ENCODE measurements at places on chromosomes 6 and 20.

DNA sequence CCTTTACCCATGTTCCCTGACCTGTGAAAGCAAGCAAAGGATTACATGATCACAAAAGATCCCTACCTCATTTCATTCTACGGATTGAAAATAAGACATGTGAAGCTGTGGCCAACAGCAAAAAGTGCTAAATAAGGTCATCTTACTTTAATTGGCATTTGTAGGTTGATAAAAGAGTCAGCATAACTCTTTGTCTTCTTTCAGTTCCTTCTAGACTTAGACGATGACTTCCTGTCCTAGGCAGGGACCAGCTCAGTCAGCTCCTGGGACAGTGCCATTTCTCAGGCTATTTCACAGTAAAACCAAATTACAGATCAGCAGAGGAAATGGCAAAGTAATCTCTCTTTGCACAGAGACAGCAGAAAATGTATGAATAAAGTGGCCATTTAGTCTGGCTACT lies 480.7 kb downstream of the RFPL4B start:
- peak; percentile 7 for DNase-seq

GRCh38 chr6:147132889-147133288 lies 71.3 kb upstream of the STXBP5 start:
- DNase-seq, result peak; percentile 46

- DNase-seq, result peak; percentile 3
Observed at GRCh38 chr6:39128106-39128505, 13.1 kb upstream of the SAYSD1 start.

DNA sequence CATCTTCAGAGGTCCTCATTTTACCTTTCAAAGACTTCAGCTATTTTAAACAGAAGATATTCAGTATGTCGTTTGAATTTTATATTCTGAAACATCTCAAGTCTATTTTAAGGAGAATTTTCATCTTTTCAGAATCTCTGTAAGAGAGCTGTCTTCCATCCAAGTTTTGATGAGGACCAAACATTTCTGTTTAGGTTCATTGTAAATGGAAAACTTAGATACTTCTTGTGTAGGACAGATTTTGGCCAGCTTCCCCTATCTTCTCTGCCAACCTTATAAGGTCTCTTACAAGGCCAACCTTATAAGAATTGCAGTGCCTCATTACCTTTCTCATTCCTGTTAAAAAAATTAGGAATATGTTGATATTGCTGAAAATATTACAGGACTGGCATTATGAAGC lies 88.1 kb downstream of the AKAP7 start:
- DNase-seq, result no peak

DNA sequence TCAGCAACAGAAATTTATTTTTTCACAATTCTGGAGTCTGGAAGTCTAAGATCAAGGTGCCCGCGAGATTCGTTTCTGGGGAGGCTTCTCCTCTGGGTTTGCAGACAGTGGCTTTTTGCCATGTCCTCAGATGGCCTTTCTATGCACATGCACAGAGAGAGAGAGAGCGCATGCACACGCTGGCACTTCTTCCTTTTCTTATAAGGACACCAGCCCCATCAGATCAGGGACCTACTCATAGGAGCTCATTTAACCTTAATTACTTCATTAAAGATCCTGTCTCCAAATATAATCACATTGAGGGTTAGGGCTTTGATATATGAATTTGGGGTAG lies 260.7 kb upstream of the PLCB4 start:
- no peak for DNase-seq

Measured in fibroblast of skin of right quadriceps (primary cell).